M059J (cell line): ENCODE measurements at places on chromosomes 2 and 18. TPM values are rescaled to one million over a fixed set of nuclear protein-coding genes. Genes with fewer than 3 reads are reported as not detected.

DNA sequence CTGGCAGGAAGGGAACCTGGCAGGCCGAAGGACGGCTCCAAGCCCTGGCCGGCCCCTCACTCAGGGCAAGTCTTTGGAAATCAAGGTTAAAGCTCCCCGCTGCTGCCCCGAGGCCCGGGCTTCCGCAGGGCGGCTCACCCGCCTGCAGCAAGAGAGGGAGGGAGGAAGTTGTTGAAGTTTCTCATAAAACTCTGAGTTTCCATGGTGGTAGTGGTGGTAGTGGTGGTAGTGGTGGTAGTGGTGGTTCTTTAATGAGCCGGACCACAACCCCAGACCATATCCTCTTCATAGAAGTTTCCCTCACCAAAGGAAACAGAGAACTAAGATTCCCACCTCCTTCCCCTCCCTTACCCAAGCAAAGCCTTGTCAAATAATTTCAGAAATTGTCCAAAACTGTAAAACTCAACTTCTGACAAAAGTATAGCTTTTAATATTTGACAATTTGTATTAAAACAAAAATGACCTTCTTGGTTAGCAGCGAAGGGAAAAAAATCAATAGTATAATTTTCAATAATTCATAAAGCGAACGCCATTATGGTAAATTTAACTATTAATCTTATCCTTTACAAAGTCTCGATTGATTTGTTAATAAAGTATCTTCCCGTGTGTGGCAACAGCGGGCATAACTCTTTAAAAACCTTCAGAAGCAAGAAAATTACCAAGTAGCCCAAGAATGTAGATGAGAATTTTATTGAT lies 1.5 kb upstream of the HOXD10 start:
- no peak for DNase-seq

GRCh38 chr2:164335947-164336346 lies 285.3 kb downstream of the GRB14 start:
- no peak for DNase-seq

DNA sequence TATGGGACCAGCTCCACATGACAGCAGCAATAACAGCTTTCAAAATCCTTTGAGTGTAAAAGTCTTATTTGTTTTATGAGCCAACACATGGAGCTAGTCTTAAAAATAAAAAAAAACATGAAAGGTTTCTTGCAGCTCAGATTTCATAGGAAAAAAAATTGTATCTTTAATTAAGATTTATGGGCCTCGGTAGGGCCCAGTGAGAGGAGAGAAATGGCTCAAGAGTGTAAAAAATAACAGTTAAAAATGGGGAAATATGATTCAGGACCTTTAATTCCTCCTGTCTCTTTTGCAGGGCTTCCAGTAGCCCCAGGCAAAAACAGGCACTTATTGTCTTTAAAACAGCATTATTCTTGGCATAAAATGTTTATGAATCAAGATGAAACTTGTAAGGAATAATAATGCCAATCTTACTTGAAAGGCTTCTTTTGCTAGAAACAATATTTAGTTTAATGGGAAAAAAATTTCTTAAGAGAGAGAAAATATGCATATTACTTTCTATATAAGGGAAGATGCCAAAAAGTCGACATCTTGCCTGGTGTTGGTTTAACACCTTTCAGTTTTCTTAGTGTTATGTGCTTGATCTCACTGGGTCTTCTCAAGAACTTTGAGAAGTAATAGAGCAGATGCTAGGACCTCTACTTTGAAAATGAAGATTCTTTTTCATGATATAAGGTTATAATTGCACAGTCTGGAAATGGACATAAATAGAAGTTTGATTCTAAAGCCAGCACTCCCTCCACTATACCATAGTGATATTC lies 71.3 kb upstream of the SETBP1 start:
- peak; percentile 68 for DNase-seq

- DNase-seq: no peak
These were observed 22.4 kb downstream of the MAL start for GRCh38 chr2:95047629-95048510.

- no peak for DNase-seq
These were observed 86.7 kb downstream of the EPAS1 start for GRCh38 chr2:46383784-46384456.

DNA sequence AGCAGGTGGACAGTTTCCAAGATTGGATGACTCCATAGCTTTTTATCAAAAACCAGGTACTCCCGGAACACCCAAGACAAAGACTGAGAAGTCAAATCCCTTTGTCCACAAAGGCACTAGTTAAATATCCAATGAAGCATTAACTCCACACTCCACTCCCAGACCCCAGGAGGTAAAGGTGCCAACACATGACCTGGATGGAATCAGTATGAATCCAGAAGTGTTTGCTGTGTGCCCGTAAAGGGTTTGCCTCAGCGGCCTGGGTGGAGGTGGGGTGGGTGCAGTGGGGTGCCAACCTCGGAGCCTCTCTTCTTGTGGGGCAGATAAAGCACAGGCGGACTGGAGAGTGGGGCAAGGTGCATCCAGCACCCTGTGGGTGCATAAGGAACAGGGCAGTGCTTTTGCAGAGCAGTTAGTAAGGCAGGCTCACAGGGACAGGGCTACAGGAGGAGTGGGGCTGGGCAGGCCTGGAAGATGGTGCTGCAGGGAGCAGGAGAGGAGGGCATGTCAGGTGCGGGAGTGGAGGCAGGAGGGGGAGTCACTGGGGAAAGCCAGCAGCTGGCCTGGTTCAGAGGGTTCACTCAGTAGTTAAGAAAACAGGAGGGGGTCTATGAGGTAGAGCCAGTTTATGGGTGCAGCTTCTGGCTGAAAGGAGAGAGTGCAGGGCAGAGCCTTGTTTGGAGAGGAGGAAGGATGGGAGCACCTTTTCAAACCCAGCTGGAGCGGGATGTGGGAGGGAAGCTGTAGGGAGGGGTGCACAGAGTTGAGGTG lies 208.4 kb upstream of the SMAD2 start:
- no peak for DNase-seq

GRCh38 chr2:101627285-101628029 lies 70.0 kb upstream of the MAP4K4 start:
- no peak for DNase-seq

DNA sequence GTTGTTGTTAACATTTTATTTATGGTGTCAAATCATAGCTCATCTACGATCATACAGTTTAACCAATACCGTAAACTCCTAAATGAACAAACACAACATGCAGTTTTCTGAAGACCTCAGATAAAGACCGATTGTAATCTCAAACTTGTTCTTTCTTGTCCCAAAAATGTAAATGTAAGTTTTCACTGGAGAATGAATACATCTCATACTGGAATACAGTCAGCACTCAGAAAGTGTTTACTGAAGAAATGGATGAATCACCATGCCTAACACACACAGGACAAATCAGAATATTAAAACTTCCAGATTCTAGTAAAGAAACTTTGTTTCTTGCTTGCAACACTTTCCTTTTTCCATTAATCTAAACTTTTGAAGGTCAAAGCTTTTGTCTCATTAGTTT lies 380.5 kb downstream of the DLGAP1 start:
- DNase-seq: no peak

DNA sequence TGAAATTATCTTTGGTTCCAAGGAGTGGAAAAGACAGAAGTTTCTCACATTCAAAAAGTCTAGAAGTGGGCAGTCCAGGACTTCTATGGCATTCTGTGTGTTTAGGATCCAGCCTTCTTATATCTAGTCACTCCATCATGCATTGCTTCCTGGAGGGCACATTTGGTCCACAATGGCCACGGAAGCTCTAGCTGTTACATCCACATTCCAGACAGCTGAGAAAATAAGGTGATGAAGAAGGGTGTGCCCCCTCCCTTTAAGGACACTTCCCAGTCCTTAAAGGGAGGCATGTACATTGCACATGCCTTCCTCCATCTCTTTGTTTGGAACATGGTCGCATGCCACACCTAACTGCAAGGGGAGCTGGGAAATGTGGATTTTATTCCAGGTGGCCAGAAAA lies 59.9 kb upstream of the BZW1 start:
- DNase-seq: no peak

GRCh38 chr2:201977651-201978050 lies 56.0 kb upstream of the FZD7 start:
- no peak for DNase-seq

- peak; percentile 67 for DNase-seq
These were observed 38.7 kb downstream of the PKDCC start for GRCh38 chr2:42086500-42086953.

The VAPA gene
- 364 and 425 TPM in 2 replicates for total RNA-seq

The MAL gene
- total RNA-seq: 11.3 and 14.7 TPM in 2 replicates

The TSPYL6 gene
- not detected in 2 replicates for total RNA-seq

The FOXI3 gene
- not detected in 2 replicates for total RNA-seq

The WDR75 gene
- 32.0 and 36.9 TPM in 2 replicates for total RNA-seq

The CTDP1 gene
- 11.2 and 21.3 TPM in 2 replicates for total RNA-seq

The ALK gene
- total RNA-seq: 0.37 TPM in 1 of 2 replicates, not detected in the other

The C2orf15 gene
- 0.39 and 1.4 TPM in 2 replicates for total RNA-seq

The SIGLEC15 gene
- 2.1 and 8.6 TPM in 2 replicates for total RNA-seq

The ARHGAP25 gene
- total RNA-seq: 0.27 and 0.52 TPM in 2 replicates
